Suppressor macrophage (primary cell): ENCODE measurements at places on chromosomes 5 and 9.
A peak's percentile ranks its signal among the peaks of the same experiment; 100 is the strongest.

GRCh38 chr9:127846443-127847177, 7.8 kb downstream of the ENG start:
- DNase-seq: no peak

DNA sequence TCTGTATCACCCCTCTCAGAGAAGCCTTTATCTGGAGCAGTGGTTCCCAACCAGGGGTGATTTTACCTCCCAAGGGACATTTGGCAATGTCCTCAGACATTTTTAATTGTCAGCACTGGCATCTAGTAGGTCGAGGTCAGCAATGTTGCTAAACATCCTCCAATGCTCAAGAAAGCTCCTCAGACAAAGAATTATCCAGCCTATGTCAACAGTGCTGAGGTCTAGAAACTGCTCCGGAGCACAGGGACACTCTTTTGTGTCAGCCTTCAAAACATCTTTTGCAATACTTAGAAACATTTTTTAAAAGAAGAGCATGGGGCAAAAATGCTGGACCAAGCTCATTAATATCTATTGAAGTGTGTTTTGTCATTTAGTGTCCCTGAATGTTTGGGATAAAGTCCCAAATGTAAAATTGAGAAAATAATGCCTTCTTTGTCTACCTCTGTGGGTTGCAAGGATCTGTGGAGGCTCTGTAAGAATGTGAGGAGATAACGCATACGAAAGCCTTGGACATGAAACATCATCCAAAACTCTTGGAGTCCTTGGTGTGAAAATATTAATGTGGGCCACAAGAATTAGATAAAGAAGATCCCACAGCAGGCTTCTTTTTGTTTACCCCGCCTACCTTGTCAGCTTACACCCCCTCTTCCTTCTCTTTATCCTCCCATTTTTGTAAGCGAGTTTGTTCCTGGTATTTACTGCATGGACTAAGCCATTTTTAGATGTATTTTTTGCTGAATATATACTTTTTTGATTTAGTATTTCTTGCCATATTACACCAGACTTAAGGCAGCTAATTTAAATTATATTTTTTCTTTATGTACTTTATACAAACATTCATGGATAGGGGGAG, 193.5 kb downstream of the CD180 start:
- no peak for DNase-seq

DNA sequence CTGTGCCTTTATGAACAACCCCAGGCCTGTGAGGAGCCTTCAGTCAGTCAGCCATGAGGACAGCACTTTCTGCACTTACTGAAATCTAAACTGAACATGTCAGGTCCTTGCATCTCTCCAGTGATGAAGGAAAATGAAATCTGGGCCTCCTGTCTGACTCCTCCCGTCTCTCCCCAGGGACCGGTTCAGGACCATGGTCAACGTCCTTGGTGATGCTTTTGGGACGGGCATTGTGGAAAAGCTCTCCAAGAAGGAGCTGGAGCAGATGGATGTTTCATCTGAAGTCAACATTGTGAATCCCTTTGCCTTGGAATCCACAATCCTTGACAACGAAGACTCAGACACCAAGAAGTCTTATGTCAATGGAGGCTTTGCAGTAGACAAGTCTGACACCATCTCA, 77.0 kb upstream of the PLPP6 start:
- DNase-seq: no peak

GRCh38 chr5:100890461-100891008, 12.5 kb downstream of the ST8SIA4 start:
- peak; percentile 54 for DNase-seq

- DNase-seq: no peak
Observed at GRCh38 chr5:132808866-132809265, 4.2 kb upstream of the SOWAHA start.

DNA sequence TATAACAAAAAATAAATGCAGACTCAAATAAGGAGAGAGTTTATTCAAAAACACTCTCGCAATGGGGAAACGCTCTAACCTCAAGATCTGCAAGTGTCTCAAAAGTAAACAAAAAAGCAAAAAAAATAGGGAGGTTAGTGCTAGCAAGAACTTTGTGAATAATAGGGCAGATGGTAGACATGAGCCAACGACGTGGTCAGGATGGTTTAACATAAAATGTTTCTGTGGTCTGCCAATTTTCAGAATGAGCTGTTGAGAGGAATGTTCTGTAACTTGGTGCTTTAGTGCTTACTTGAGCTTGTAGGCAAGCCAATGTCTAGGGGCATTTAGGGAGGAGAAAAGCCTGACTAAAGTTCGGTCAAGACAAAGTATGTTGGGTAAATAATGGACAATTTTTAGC, 1813.9 kb upstream of the CDH6 start:
- no peak for DNase-seq

DNA sequence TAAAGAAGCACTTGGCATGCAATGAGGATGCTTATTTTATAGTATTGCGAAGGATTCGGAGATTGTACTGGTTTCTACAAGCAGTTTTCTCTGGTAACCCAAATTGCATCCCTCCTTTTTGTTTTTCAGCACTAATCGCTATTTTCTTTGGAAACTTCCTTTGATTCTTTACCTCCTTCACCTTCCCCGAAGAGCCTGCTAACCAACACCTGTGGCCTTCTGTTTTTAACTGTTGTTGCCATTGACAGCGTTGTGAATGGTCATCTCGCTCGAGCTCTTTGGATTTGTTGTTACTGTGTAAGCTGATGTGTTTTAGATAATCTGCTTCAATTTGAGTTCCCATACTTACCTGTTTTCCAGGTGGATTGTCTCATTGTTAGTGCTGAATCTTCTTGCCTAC, 1.1 kb downstream of the CNOT6 start:
- no peak for DNase-seq

- no peak for DNase-seq
Observed at GRCh38 chr9:134190232-134191121, 26.1 kb upstream of the RNU6ATAC start.

- DNase-seq: no peak
Observed at GRCh38 chr9:38208206-38208901, 139.3 kb upstream of the SHB start.

DNA sequence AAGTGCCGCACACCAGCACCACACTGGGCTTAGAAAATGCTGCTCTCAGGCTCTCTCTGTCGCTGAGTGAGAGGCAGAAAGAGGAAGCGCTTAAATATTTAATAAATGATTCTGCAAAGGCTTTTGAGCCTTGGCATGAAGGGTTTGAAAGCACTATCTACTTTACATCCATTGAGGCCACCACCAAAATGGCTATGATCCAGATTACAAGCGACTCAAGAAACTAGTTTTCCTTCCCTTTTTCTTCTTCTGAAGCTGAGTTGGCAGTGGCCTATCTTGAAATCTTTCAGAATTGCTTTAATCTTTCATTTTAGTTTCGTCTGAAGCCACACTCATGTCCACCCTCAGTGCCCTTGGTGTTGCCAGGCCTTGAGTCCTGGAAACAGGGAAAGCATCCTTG, 59.5 kb downstream of the EBF1 start:
- peak; percentile 49 for DNase-seq

DNA sequence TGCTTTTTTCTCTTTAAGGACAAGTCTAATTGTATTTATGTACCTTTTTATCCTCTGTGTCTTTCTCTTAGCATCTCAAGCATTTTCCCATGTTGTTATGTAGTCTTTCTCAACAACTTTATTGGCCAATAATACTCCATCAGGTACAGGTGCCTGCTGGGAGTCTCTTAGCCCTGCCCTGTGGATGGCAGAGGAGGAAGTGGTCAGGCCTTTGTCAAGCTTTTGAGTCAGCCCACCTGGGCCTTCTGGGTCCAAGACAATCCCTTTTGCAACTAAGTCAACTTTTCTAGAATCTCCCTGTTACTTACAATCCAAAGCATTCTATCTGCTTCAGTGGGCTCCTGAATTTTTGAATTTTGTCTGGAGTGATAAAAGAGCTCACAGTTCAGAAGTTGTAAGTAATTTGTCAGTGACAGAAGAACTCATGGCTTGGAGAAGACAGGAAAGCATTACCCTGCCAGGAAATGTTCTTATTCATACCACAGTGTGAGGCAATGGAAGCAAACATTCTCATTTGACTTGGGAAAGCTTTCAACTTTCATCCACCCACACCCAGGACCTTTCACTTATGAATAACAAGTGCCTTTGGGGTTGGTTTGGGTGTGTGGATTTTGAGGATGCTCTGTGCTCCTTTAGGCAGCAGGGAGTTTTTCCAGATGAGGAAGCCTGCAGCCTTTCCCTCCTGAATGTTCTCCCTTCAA, 200.0 kb upstream of the S1PR3 start:
- peak; percentile 52 for DNase-seq

GRCh38 chr9:113416149-113416721, 5.7 kb downstream of the C9orf43 start:
- DNase-seq: peak; percentile 80

DNA sequence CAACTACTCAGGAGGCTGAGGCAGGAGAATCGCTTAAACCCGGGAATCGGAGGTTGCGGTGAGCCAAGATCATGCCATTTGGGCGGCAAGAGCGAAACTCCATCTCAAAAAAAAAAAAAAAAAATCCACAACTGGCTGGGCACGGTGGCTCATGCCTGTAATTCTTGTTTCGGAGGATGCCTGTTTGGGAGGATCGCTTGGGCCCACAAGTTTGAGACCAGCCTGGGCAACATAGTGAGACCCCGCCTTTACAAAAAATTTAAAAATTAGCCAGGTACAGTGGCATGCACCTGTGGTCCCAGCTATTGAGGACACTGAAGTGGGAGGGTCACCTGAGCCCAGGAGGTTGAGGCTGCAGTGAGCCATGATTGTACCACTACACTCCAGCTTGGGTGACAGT, 1.9 kb upstream of the EIF4EBP3 start:
- no peak for DNase-seq

GRCh38 chr5:14476786-14477435, 104.7 kb upstream of the OTULINL start:
- no peak for DNase-seq

GRCh38 chr9:73059247-73059646, 92.4 kb upstream of the ANXA1 start:
- no peak for DNase-seq

- DNase-seq: no peak
Observed at GRCh38 chr9:90517103-90517502, 125.5 kb downstream of the DIRAS2 start.

DNA sequence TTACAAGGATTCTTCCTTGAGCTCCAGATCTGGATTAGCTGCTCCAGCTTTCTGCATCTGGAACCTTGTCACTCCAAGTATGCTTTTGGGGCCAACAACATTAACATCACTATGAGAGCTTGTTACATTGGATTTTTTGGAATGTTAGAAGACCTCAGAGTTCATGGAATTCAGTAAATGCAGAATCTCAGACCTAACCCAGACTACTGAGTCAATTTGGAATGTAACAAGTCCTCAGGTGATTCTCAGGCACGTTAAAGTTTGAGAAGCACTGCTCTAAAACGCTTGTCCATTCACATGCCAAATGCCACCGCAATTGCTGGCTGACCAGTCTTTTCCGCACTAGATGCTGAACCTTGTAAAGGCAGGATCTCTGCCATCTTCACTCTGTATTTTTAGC, 251.4 kb upstream of the TRIM32 start:
- no peak for DNase-seq

DNA sequence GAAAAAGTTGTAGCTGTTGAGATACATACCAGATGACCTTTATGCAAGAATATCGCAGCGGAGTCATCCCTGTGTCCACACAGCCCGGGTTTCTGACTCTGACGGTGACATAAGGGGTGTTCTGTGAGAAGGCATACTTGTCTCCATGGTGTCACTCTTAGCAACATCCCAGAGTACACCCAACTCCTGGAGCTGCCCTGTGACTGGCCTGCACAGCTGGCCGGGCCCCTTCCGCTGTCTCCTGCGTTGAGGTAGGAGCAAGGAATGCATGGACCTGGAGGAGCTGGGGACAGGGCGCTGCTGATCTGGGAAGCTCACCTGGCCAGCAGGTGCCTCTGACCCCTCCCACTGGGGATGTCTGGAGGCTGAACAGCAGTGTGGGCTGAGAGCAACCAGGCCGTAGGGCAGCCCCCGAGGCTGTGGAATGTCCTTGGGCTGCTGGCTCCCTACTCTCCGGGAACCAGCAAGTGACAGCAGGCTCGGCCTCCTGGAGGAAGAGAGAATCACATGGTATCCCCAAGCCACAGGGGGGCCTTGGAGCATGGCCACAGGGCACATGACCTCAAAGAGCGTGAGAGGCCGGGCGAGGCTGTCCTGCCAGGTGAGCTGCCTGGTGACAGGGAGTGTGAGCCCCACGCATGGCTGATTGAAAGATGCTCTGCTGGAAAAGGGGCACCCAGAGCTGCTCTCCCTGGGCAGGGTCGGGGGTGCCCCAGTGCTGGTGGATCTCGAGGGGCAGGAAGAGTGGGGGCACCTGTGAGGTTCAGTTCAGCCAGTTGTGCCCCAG, 113.4 kb downstream of the MRPL36 start:
- no peak for DNase-seq

DNA sequence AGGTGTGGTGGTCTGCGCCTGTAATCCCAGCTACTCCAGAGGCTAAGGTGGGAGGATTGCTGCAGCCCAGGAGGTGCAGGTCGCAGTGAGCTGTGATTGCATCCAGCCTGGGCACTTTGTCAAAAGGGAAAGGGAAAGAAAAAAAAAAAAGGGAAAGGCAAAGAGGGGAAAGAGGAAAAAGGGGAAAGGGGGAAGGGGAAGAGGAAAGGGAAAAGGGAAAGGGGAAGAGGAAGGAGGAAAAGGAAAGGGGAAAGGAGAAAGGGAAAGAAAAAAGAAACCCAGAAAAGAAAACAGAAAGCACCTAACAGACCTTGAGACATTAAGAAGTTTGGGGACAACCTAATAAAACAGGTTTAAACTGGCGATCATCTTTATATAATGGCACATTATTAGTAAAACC, 40.0 kb downstream of the IDNK start:
- DNase-seq: no peak

- DNase-seq: no peak
Observed at GRCh38 chr5:139795074-139796001, at the start of gene PSD2. TSS of gene PSD2 (plus strand) at chr5:139795808. CDS start at chr5:139809441, 13,633 bp downstream.

DNA sequence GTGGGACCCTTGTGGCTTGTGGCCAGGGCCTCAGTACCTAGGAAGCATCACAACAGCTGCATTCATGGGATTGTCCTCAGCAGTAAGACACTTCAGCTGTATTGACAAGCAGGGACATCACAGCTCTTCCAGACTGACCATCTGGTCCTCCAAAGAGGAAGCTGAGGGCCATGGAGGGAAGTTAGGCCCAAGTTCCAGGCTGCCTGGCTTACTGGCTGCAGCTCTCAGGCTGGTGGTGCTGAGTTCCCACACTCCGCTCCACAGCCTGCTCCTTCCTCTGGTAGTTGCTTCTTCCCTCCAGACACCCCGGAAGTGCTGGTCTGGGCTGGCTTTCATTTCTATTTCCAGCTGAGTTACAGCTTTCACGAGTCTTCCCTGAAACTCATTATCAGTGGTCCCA, 5.7 kb upstream of the STING1 start:
- peak; percentile 94 for DNase-seq
